ENCODE measurements at places on chromosomes 16 and 17.
A peak's percentile ranks its signal among the peaks of the same experiment; 100 is the strongest.

GRCh38 chr16:15493466-15494180 lies 59.2 kb downstream of the BMERB1 start:
- DNase-seq = no peak

- DNase-seq = peak; percentile 30
Observed at GRCh38 chr16:8675183-8676159, 1.1 kb downstream of the ABAT start.

- DNase-seq = no peak
Observed at GRCh38 chr16:16120382-16121184, 102.7 kb downstream of the ABCC6 start.

DNA sequence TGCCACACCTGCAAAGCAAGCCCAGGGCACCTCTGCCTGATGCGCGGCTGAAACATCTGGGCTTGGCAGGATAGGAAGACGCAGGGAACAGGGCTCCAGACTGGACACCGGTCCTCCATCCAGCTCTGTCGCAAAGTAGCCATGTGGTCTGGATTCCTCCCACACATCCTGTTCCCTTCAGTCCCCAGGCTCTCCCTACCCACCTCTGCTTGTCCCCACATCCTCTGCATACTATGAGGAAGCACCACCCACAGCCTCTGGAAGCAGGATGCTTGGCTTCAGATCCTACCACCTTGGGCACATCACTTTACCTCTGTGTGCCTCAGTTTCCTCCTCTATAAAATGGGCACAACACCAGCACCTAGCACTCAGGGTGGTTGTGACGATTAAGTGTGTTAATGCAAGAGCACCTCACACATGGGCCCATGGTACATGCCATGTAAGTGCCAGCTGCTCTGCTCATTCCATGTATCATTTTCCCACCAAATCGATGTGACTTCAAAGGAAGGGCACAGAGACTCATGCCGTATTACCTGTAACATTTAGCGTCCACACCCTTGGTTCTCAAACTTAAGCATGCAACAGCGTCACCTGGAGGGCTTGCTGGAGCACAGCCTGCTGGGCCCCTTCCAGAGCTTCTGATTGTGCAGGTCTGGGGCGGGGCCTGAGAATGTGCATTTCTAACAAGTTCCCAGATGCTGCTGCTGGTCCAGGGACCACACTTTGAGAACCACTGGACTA lies 138.6 kb upstream of the SDK2 start:
- no peak for DNase-seq

- DNase-seq = no peak
Observed at GRCh38 chr17:42541041-42541833, 5.2 kb downstream of the NAGLU start.

DNA sequence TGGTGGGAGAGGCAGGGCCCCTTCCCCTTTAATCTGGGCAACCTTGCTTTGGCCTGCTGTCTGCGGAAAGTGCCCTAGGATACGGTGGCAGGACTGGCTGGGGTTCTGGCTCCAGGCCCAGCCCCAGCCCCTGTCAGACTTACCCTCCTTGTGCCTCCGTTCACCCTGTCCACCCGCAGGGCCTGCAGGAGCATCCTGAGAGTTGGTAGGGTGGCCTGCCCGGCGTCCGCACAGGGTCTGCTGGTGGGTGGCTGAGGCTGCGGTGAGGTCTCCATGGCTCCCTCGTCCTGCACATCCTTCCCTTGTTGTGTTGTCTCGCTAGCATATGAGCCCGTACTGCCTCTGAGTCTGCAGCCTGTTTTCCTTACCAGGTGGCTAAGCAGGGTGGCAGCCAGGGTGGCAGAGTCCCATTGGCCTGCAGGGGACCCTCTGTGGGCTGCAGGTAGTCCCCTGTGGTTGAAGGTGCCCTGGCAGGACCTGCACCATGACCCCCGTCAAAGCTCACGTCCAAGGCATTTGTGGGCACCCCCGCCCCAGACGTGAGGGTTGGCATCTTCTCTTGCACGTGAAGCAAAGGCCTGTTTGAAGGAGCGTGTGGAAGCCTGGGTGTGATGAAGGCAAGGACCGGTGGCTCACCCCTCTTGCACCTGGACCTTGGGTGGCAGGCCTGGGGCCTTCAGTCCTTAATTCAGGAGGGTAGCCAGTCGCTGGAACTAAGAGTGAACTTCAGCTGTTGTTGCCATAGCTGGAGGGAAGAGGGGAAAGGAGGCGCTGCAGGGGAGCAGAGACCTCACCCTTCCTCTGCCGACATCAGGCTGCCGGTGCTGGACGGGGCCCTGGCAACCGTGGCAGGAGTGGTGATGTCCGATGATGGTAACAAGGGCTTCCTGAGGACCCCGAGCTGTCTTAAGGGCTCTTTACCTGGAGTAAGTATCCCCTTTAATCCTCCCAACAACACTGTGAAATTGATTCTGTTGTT lies 293.7 kb downstream of the SEC14L1 start:
- DNase-seq = no peak

DNA sequence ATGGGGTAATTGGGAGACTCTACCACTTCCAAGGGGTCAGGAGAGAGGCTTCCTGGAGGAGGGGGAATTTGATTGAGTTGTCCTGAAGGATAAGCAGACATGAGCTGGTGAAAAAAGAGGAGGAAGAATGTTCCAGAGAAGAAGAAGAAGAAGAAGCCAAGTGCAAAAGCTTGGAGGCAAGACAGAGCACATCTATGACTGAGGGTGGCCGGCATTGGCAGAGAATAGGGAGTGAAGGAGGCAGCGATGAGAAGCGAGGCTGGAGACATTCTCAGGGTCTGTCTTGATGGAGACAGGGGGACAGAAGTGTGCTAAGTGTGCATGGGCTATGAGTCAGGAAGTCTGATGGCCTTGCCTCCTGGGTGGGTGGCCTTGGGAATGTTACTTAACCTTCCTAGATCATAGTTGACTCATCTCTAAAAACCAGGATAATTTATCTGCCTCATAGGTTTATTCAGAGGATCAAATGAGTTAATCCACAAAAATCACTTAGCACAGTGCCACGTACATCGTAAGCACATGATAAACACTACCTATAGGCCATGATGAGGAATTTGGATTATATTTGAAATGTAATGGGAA lies 171.7 kb downstream of the ABCC12 start:
- no peak for DNase-seq

- no peak for DNase-seq
Observed at GRCh38 chr17:17172990-17173389, 33.1 kb downstream of the PLD6 start.

DNA sequence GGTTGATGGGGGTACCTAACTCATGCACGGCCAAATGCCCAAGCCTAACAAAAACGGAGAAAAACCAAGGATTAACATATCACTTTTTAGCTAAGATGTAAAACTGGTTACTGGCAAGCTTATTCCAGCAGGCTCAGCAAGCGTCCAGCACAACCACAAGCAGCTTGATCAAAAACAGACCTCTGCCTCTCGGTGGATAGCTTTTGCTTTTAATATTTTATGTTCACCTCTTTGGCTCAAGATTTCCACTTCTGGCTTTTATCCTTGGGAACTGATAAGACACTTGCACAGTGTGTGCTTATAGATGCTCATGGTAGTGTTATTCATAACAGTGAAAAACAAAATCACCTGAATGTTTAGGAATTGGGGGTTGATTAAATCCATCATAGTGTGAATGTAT lies 206.9 kb upstream of the CACNG5 start:
- no peak for DNase-seq

DNA sequence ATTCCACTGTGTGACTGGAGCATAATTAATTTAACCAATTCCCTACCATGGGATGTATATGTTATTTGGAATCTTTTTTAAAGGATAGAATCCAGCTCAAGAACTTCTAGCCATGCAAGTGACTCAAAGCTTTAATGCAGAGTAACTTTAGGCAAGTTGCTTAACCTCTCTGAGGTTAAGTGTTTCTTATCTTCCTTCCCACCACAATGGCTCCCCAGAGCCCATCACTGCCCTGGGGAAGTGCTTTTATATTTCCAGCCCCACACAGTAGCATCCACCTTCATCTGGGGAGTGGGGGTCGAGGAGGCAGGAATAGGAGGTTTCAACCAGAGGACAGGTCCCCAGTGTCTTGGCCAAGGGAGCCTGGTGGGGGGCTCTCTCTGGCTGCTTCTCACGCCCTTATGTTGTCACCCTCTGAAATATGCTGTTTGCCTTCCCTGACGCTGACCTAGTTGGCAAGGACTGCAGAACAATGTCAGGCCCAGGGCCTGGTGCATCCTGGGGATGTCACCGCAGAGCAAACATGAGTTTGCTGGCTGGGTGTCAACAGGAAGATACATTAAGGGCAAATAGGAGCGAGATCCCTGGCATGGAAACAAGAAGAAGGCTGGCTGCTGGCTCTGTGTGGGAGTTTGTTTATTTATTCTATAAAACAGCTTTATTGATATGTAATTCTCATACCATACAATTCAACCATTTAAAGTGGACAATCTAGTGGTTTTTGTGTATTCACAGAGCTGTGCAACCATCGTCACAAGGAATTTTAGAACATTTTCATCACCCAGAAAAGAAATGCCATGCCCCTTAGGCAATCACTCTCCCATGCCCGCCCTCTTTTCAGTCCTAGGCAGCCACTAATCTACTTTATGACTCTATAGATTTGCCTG lies 46.6 kb upstream of the WSB1 start:
- DNase-seq = no peak

DNA sequence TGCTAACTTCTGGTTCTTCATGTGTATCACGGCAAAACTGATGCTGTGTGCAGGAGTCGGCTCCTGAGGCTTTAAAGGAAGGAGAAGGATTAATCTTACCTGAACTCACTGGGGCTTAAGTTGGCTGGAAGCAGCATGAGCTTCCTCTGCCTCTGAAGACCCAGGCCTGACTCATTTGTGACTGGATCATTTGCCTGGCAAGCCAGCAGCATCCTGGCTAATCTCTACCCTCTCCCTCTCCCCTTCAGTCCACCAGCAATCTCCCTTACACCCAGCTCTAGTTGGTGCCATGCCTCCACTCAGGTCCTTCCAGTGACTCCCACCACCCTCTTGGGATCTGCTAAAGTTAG lies 150.3 kb downstream of the IRX3 start:
- DNase-seq = no peak

GRCh38 chr17:27741361-27741861 lies 58.9 kb downstream of the NOS2 start:
- no peak for DNase-seq

GRCh38 chr16:67430504-67430976 lies 381 bp upstream of the HSD11B2 start:
- no peak for DNase-seq

GRCh38 chr17:82244413-82245133 lies 15.7 kb downstream of the SLC16A3 start:
- DNase-seq = no peak

- no peak for DNase-seq
Observed at GRCh38 chr17:3894911-3895343, 2.1 kb upstream of the CAMKK1 start.

DNA sequence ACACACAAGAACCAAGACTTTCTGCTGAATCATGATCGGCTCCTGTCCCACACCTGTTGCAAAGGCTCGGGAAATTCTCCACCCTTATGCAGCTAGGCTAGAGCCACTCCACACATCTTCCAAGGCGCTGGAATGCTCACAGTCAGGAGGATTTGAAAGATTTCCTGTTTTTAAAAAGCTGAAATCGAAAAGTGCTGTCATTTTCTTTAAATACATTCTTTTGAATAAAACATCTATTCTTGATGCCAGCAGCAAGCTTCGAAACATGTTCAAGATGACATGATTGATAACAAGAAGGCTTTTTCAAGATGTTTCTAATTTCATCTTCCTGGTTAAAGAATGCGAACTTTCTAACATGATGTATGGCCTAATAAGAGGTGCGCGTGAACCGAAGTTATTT lies 219.7 kb upstream of the CDH5 start:
- no peak for DNase-seq

GRCh38 chr16:73064212-73064993 lies 16.5 kb upstream of the ZFHX3 start:
- no peak for DNase-seq

- DNase-seq = no peak
Observed at GRCh38 chr17:58086953-58087352, 3.7 kb downstream of the DYNLL2 start.

DNA sequence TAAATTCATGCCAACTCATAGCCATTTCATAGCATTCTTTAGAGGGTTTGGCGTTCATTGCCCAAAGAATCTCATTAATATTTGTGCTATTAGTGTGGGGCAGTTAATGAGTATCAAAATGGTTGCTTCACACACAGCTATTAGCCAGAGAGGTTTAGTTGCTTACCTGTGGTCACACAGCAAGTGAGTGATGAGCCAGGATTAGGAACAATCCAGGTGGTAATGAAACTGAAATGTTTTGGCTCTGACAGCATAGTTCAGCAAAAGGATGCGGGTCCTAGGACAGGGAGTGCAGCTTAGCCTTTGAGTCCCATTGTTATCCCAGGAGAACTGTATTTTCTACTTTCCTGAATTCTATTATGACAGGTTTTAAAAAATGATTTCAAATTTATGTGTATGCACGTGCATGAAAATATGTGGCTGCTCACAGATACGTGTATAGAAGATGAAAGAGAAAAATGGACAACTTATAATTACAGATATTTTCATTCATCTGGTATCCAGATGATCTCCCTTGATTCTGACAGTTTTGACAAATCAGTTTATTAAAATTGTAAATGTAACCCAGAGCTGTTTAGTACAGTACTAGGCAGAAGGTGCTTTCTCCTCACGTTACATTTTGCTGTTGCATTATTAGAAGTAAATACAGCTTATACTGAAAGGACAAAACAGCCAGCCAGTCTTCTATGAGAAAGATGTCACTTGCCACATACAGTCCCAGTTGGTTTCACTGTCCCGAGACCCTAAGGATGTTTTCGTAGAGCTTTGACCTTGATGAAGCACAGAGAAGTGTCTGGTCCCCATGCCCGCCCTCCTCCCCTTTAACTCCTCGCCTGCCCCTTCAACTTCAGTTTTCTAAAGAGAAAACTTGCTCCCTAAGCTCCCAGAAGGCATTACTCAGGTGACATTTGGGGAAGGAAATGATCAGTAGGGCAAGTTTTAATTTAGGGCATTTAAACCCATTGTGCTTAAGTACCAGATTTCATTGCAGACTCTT lies 99.8 kb upstream of the TBX2 start:
- DNase-seq = no peak

DNA sequence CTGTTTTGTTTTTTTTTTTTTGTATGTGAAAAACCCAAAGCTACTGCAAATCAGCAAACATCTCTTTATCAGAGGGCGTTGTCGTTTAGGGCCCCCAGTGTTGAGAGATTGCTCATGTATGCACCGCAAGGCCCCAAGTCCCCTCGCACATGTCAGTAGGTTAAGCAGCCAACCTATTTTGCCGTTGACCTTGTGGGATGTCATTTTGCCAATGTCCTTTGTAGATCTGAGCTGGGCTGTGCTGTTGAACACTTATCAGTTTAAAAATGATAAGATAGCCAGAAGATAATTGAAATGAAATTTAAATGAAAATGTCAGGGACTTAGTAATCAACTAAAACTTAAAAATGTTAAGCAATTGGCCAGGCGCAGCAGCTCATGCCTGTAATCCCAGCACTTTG lies 26.2 kb downstream of the ARSG start:
- no peak for DNase-seq

DNA sequence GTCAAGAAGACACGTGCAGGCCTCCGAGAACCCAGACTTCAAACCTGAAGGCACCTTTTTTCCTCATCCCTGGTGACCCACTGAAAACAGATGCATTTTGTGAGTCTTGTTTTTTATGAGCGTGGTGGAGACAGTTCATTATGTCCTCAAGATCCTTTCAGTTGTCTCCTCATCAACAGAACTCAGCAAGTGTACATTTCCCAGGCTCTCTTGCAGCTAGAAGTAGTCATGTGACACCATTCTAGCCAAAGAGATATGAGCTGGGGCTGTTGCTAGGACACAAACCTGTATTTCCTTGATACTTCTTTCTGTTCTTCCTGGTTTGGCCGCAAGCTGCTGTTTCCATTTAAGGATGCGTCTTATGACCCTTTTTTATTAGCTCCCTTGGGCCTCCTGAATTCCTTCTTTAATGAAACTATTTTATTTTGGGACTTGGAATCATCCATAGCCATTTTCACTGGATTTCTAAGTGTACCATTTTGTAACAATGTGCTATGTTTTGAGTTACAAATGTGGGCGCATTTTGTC lies 135.7 kb upstream of the FOXF1 start:
- no peak for DNase-seq

Measured in CD4-positive, CD25-positive, alpha-beta regulatory T cell (primary cell).